ENCODE measurements at places on chromosomes 1 and 21. TPM values are rescaled to one million over a fixed set of nuclear protein-coding genes. Genes with fewer than 3 reads are reported as not detected.

Gene AXDND1
- polyA plus RNA-seq, result 37.7 TPM

Gene OR11L1
- not detected for polyA plus RNA-seq

Gene CASQ2
- polyA plus RNA-seq, result 0.97 TPM

Gene FCGR1A
- 2.0 TPM for polyA plus RNA-seq

- no peak for DNase-seq
These were observed 35.4 kb downstream of the OR2C3 start for GRCh38 chr1:247500865-247501264.

DNA sequence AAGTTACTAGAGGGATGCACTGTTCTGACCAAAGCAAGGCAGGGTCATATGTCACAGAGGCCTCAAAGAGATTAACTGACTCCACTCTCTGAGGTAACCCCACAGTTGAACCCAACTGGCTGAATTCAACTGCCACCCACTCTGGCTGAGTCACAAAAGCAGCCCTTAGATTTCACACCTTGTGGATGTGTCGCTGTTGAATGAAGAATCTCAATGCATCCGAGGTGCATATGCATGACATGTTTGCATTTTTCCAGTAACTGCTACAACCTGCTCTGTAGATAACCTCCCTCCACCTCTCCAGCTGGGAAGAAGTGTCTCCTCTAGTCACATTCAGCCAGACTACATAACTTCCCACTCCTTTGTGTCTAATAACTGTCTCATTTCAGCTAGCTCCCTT, 27.9 kb upstream of the KIF21B start:
- DNase-seq, result no peak

DNA sequence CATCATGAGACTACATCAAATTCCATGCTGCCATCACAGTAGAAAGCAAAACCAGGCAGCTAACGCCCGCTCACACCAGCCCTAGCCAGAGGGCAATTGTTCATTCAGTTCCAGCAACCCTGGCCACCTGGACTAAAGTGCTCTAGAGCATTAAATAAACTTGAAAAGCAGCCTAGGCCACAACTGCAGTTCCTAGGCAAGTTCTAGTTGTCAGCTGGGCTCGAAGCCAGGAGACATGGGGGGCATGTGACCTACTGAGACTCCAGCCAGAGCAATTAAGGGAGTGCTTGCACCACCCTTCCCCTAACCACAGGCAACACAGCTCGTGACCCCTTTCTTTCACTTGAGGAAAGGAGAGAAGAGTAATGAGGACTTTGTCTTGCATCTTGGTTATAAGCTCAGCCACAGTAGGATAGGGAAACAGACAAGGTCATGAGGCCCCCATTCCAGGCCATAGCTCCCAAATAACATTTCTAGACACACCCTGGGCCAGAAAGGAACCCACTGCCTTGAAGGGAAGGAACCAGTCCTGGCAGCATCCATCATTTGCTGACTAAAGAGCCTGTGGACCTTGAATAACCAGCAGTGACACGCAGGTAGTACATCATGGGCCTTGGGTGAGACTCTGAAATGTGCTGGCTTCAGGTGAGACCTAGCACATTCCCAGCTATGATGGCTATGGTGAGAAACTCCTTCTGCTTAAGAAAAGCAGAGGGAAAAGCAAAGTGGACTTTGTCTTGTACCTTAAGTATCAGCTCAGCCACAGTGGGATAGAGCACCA, 77.0 kb downstream of the ZZZ3 start:
- DNase-seq, result no peak

- DNase-seq, result no peak
These were observed 97.0 kb downstream of the DISP1 start for GRCh38 chr1:222911866-222912265.

DNA sequence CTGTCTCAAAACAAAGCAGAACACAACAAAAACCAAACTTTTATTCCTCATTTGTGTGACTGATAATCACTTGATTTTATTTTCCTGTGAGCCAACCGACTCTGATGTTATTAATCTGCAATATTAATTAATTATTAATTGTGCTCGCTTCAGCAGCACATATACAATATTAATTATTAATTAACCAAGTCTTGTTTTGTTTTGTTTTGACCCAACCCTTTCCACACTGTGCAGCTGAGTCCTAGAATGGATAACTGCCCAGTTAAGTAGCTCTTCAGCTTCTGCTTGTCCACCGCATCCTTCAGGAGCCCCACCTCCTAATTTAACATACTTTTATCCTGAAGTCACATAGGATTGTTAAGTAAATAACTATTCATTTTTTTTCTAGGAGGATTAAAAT, 47.4 kb upstream of the EXO1 start:
- DNase-seq, result no peak

GRCh38 chr1:87219626-87220025, 109.1 kb upstream of the LMO4 start:
- DNase-seq, result no peak

Measured in renal pelvis (tissue), 12 donors.